ENCODE measurements at places on chromosomes 1 and 21.

- no peak for DNase-seq
Measured at GRCh38 chr1:235157150-235157549, 3.9 kb downstream of the RBM34 start.

DNA sequence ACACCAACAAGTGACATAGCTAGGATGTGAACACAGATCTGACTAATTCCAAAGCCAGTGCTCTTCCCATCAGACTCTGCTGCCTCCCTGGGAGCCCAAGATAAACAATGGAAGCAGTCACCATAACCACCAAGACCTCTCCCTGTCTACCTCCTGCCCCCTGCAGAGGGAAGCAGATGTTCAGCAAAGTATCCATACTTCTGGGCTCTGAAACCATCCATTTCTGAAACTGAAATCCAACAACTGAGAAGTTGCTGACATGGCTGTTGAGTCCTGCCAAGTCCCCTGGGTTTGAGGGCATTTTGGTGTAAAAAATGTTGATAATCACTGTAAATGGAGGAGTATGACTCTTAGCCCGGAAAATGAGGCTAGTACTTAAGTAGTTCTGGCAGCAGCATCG, 102.1 kb downstream of the TYW3 start:
- DNase-seq: no peak

- no peak for DNase-seq
Measured at GRCh38 chr1:56447823-56448222, 131.5 kb downstream of the PLPP3 start.

GRCh38 chr21:17416139-17416538, 96.7 kb upstream of the CXADR start:
- no peak for DNase-seq

- peak; percentile 55 for DNase-seq
Measured at GRCh38 chr1:181062836-181063428, 25.6 kb upstream of the IER5 start.

DNA sequence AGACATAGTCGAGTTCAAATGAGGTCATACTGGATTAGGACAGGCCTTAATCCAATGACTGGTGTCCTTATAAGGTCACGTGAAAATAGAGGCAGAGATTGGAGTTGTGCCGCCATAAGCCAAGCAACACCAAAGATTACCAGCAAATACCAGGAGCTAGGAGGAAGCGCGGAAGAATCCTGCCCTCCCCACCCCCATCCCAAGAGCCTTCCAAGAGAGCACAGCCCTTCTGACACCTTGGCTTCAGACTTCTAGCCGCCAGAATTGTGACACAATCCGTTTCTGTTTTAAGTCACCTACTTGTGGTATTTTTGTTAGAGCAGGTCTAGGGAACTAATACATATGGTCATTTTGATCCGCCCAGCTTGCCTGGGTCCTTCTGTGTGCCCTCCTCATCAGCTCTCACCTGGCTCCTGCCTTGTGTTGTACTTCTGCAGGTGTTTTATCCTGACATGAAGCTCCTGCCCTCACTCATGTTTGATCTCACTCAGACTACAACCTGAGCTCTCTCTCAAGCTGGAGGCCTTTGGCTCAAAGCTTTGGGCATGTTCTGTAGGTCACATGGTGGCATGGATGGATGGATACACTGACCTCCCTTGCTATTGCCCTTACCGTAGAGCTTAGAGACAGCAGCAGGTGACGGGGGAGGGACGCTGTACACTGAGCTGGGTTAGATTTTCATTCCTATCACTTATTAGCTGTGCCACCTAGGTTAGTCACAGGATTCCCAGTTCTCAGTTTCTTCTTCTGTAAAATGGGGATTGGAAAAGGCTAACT, 10.7 kb upstream of the NUAK2 start:
- no peak for DNase-seq

GRCh38 chr1:25924454-25924853, 18.2 kb upstream of the STMN1 start:
- DNase-seq: no peak

DNA sequence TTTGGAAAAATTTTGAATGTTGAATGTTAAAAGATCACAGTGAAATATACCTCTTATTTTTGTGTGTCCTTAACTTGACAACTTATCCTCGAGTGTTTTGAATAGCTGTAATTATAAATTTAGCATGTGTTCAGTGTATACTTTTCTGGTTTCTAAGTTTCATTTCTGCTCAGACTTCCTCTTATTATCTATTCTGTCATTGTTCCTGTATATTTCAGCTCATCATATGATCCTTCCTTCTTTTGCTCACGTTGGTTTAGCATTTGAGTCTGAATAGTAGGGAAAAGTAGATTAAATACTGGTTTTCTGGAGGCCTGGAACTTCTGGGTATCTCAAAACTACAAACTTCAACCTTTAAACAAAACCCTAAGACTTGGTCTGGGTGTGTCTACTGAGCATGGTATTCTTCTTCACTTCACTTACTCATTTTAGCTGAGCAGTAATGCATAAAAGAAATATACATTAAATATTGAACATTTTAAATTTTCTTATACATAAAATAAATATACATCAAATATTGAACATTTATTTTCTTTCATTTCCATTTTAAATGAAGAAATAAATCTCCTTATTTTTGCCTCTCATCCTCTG, 3.3 kb upstream of the ATP6V1G3 start:
- no peak for DNase-seq

All from activated T-cell treated with anti-CD3 and anti-CD28 coated beads, Interleukin-2, amount 50 U/mL, for 48 hours (primary cell).